Chondrocyte (in vitro differentiated cells): ENCODE measurements at places on chromosomes 3 and 15.

DNA sequence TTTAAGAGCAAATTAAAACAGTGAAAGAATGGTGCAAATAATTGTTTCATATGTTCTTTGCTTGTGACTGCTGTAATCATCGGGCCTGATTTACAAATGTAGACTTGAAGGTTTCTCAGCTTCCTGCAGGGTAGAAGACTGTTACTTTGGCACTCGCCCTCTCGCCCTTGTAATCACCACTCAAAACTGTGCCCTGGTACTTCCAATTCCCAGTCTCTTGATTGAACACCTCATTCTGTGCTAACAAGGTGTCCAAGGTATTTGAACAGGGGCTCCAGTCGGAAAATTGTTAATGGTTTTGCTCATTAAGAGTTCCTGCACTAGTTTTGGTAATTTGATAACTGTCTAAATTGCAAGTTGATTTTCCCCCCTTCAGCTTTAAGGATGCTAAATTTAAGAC lies 209.5 kb downstream of the ZIC1 start:
- DNase-seq: no peak

DNA sequence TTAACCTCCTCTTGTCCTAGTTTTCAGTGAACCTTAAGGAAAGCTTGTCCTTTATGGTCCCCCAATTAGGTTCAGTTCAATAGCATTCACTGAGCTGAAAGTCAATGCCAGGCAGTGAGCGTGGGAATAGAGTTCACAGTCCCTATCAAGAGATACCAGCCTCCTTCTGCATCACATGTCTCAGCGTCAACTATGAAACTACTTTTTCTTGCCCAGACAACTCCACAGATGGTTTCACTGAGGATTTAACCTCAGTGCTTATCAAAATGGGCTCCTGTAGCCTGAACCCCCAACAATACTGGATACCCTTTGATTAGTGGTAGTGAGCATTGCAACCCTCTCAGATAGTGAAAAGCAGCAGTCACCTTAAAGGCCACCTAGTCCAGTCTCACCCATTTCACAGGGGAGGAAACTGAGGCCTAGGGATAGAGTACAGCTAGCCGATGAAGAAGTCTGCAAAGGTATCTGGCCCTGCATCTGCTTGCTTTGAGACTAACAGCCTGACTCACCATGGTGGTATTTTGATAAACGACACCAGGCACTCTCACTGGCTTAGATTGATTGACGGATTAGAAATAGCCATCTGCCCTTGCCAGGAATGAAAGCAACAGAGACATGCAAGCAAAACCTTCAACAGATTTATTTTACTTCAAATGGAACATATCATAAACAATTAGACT lies 1.6 kb upstream of the UBA3 start:
- no peak for DNase-seq

DNA sequence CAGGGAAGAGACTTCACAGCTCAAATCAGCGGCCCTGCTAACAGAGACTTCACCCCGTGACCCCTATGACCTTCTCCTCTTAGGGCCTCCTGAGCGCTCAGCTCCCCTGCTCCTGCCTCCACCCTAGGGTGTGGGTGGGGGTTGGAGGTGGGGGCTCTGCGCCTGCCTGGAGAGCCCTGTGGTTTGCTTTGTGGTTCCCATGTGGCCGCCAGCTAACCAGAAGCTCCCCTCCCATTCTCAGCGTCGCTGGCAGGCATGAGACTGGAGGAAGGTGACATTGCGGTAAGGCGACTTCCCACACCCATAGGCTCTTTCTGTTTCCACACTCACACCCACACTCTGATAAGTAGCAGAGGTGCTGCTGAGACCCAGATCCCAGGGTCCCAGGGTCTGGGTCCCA lies 27.6 kb downstream of the XYLB start:
- no peak for DNase-seq

DNA sequence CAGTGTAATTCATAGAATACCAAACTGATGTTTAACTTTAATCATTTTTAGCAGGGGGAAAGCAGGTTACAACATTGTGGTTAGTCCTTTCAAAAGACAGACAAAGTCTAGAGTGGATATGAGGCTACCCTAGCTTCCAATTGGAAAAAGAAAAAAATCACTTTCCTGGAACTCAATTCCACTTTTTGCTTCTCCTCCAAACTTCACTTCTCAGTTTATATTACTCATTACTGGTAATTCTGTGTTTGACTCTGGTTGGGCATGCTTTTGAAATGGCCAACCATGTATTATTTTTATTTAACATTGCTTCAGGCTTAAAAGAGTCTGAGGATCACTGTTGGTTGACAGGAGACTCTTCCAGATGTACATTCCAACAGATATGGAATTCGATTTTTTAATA lies 84.8 kb downstream of the RAP2B start:
- no peak for DNase-seq

GRCh38 chr3:15495461-15496340 lies 25.8 kb downstream of the COLQ start:
- no peak for DNase-seq

- DNase-seq: no peak
Measured at GRCh38 chr3:59451800-59452746, 402.2 kb upstream of the CFAP20DC start.

DNA sequence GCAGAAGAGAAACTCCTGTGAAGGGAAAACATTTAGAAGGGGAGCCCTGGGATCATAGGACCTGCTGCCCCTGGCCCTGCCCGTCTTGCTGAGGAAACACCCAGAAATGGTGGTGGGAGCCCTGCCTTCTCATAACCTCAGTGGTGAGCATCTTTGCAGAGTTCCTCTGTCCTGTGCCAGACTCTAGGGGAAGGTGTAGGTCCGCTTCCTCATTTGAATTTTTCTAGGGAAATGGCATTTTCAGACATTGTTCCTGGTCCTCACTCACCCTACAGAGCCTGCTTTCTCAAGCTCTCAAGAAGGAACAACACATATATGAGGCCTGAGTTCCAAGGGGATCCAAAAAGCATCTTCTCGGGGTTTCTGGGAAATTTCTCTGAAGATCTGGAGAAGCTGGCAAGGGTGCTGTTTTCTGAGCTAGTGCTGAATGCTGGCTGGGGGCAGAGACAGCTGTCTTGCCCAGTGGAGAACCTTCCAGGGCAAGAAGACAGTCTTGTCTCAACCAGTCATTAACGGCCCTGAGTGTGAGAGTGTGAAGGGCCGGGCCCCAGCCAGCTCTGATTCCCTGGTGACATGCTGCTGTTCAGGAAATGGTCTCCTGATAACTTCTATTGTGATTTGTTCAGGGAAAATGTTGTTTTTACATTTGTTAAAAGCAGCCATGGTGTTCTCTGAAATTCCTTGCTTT lies 283.1 kb upstream of the LRRFIP2 start:
- DNase-seq: no peak

- no peak for DNase-seq
Measured at GRCh38 chr3:99781761-99782160, 35.9 kb upstream of the CMSS1 start.

DNA sequence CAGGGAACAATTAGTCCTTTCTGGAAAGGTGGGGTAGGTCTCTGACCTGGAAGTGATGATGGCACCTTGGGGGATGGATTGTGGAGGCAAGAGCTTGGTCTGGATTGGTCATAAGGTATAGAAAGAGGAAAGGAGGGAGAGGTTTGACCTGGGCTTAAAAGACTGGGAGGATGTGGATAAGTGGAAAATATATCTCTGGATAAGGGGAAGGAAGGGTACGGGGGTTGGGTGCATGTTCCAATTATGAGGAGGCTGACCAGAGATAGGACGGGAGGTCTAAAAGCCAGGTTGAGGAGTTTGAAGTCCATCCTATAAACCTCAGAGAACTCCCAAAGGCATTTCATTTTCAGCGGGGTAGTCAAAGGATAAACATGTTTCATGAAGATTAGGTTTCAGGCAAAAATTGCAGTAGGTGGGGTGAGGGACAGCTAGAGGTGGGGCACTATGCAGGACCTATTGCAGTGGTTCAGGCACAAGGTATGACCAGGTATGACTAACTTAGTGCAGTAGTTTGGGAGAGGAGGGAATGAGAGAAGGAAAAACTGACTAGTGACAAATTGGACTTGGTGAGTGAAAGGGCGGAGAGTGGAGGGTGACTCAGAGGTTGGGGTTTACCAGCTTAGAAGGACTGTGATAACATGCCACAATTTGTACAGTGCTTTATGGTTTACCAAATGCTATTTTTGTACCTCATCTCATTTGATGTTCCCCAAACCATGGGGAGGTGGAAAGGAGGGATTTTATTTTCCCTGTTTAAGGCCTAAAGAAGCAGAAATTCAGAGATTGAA lies 10.7 kb downstream of the PDE8A start:
- no peak for DNase-seq

- DNase-seq: no peak
Measured at GRCh38 chr3:106345353-106346027, 476.7 kb upstream of the CBLB start.
